Muscle of leg (tissue), 16 donors: ENCODE measurements at places on chromosomes 13 and 19. TPM values are rescaled to one million over a fixed set of nuclear protein-coding genes. Genes with fewer than 3 reads are reported as not detected.
A peak's percentile ranks its signal among the peaks of the same experiment; 100 is the strongest.

The C19orf38 gene
- polyA plus RNA-seq, result 4.3 TPM

DNA sequence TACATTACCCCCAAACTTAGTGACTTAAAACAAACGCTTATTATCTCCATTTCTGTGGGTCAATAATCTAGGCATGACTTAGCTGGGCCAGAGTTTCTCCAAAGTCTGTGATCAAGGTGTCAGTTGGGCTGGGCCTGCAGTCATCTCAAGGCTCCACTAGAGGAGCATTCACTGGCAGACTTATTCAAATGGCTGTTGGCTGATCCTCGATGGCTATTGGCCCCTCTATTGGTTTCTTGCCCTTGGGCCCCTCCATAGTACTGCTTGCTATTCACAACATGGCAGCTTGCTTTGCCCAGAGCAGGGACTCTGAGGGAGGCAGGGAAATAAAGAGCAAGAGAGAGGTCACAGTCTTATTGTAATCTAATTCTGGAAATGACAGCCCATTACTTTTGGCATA is 57.6 kb downstream of the RCBTB2 start:
- DNase-seq, result no peak

GRCh38 chr19:51317376-51317775 is 5.9 kb downstream of the IGLON5 start:
- no peak for DNase-seq

- no peak for DNase-seq
Observed at GRCh38 chr19:2813235-2814160, 6.2 kb upstream of the ZNF554 start.

DNA sequence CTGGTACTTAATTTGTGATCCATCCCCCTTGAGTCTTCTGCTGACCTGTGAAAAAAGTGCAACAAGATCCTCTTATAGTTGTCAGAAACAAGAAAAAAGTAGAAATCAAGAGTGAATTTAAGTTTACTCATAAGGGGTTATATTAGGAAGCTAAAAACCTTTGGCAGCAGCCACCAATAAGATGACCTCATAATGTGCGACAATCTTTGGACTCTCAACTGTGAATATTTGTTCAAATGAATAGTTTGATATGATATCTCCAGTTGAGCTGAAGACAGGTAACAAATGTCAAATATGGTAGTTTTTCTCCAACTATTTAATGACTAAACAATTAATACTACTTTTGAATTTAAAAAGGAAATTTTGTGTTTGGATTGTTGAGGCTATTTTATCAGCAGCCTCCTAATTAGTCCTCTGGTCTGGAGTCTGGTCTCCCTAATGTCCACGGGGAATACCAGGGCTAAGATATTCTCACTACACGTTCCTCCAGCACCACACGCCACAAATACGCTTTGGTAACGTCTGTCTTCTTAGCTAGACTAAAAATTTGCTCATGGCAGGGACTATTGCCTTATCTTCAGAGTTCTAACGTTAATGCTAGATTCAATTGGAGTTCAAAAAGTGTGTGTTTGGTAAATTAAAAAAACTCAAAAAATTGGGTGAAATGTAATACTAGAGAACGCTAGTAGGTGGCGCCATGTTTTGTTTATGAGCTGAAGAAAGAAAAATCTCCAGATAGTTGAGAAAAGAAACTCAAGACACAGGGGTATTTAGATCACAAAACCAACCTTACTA is 51.0 kb upstream of the PDX1 start:
- peak; percentile 2 for DNase-seq

- no peak for DNase-seq
Observed at GRCh38 chr19:5099701-5100221, 130.8 kb downstream of the KDM4B start.

- DNase-seq, result no peak
Observed at GRCh38 chr13:113117335-113117872, 5.2 kb upstream of the F10 start.

DNA sequence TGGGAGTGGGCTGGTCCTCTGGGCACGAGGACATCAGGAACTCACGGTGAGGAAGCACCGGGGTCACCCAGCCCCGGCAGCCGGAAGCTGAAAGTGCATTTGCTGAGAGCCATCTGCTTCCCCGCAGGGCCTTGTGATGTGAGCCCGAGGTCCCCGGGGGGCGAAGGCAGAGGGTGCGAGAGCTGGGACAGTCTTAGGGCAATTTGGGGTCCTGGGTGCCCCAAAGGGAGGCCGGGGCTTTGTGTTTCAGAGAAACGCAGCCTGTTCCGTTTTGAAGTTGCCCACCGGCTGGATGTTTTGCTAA is 4.8 kb downstream of the F2RL3 start:
- peak; percentile 50 for DNase-seq

- DNase-seq, result no peak
Observed at GRCh38 chr13:99388334-99388923, 81.2 kb upstream of the GPR183 start.
